Omental fat pad (tissue), 4 donors: ENCODE measurements at places on chromosomes 5 and 9. TPM values are rescaled to one million over a fixed set of nuclear protein-coding genes. Genes with fewer than 3 reads are reported as not detected.

GRCh38 chr9:134475011-134475790, 148.9 kb downstream of the RXRA start:
- no peak for DNase-seq

GRCh38 chr9:37915911-37916470, 12.1 kb upstream of the SLC25A51 start:
- no peak for DNase-seq

GRCh38 chr5:62310426-62311143, 4.6 kb downstream of the KIF2A start:
- no peak for DNase-seq

- DNase-seq = no peak
Observed at GRCh38 chr5:159451197-159452052, 121.1 kb upstream of the IL12B start.

GRCh38 chr9:133836001-133836758, 98.0 kb upstream of the SARDH start:
- no peak for DNase-seq

The SHLD3 gene
- total RNA-seq = 4.1 TPM

The LAMC3 gene
- 1.9 TPM for total RNA-seq
